ENCODE measurements at places on chromosomes 16 and 17.

DNA sequence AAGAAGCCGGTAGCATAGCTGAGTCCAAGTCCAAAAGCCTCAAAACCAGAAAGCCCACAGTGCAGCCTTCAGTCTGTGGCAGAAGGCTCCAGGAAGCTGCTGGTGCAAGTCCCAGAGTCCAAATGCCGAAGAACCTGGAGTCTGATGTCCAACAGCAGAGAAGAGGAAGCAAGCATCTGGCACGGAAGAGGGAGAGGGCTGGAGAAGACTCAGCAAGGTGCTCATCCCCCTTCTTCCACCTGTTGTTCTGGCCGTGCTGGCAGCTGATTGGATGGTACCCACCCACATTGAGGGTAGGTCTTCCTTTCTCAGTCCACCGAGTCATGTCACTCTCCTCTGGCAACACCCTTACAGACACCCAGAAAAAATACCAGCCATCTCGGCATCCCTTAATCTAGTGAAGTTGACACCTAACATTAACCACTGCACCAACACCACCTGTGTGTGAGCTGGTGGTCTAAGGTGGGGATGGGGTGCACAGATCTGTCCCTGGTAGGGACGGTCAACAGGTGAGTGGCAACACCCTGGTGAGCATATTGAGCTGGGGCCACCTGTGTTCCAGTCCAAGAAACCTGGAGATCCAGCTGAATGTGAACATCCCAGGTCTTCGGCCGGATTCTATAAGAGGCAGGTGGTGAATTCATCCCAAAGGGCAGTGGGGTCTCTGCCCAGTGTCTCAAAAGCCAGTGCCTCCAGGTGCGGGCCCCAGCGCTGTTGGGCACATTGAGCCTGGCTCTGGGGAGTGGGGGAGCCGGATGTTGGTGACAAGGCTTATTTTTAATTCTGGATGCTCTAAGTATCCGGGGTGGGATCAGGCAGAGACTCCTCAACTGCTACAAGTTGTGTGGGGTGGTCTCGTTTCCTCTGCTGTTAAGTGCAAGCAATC lies 9.8 kb downstream of the MIEF2 start:
- DNase-seq = no peak

DNA sequence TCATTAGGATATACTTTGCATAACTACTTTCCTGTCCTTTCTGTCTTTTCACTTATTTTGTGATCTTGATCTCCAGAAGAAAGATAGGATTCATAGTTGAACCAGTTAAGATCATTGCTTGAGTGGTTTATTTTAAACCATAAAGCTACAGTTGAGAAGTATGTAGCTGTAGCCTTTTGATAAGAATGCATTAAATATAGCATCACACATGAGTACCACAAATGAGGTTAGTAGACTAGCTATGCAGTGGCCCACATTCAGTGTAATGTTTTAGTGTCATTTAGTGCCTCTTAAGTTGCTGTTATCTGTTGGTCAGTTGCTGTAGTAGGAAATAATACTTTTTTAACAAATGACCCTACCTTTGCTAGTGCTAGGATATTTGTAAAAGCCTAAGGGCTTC lies 1.3 kb downstream of the NLK start:
- no peak for DNase-seq

DNA sequence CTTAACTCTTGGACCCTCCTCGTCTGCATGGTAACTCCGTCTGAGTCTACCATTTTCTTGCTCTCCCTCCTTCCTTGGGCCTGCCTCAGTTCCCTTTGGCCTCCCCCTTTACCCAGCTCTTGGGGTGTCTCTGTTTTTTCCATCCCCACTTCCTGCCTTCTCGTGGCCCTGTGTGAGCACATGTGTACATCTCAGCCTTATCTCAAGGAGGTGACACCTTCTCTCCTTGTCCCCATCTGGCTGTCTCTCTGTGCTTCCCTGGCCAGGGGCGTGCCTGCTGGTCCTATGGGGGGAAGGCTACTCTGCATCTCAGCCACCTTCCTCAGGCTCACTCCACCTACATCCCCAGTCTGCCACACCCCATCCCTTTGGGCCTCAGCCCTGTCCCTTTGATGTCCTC lies 6.6 kb downstream of the CTF1 start:
- no peak for DNase-seq

GRCh38 chr17:40810494-40810893 lies 10.7 kb upstream of the KRT28 start:
- DNase-seq = no peak

DNA sequence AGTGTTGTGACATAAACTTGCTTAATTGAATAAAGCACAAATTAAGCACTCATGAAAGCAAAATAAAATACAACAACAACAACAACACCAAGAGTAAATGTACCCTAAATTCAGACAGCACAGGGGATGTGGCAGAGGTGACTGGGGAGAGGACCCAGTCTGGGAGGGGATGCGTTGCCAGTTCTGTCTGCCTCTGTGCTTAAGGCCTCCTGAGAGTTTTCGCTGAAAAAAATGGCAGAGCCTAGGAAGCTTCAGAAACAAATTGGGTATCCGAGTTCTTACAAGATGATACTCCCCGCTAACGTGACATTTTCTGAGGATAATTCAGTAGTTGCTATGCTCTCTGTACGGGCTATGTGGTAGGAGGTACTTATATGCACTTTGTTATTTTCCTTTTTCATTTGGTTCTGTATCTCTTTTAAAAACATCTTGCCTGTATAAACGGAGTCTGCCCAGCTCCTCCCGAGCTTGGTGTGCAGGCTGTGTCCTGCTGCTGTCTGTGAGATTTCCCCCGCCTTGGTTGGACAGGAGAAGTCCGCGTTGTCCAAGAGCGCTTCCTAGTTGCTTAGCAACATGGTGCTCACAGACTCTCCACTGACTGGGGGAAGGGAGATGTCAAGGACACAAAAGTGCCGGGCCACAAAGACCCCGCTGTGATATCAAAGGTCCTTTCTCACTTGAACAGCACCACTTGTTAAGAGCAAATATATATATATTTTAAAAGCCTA lies 134.2 kb upstream of the CPHXL start:
- DNase-seq = peak; percentile 47

DNA sequence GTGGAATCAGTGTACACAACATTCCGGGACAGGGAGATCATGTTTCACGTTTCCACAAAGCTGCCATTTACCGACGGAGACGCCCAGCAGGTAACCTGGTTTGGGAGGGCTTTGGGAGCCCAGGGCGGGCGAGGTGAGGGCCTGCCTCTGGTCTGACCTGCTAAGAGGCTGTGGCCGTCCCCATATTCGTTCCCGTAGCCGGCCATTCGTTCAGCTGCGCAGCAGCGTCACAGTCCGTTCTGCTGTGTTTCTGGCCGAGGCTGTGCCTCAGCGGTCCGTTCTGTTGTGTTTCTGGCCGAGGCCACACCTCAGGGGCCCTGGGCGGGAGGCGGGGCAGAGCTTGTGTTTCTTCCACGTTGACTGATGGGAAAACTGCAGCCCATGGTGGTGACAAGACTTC lies 68.0 kb downstream of the OR1D5 start:
- DNase-seq = no peak

- no peak for DNase-seq
These were observed 56.7 kb downstream of the PLXDC1 start for GRCh38 chr17:39094607-39095308.

DNA sequence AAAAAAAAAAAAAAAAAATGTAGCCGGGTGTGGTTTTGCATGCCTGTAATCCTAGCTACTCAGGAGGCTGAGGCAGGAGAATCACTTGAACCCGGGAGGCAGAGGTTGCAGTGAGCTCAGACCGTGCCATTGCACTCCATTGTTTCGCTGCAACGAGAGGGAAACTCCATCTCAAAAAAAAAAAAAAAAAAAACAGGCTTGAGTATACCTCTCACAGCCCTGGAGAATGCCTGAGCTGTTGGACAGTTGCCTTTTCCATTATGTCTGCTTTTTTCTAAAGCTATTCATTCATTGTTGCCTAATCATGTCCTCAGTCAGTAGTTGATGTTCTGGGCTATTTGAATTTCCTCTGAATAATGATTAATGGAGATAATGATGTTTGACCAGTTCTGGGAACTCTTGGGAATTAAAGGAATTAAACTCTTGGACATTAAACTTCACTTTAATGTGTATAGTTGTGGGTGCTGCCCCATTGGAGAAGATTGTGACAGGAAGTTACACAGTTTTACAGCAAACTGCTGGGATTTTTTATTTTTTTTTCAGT lies 11.8 kb downstream of the HMOX2 start:
- no peak for DNase-seq

GRCh38 chr16:21268236-21268635 lies 9.9 kb downstream of the CRYM start:
- no peak for DNase-seq

GRCh38 chr17:14211246-14211645 lies 25.4 kb downstream of the CDRT15 start:
- no peak for DNase-seq

DNA sequence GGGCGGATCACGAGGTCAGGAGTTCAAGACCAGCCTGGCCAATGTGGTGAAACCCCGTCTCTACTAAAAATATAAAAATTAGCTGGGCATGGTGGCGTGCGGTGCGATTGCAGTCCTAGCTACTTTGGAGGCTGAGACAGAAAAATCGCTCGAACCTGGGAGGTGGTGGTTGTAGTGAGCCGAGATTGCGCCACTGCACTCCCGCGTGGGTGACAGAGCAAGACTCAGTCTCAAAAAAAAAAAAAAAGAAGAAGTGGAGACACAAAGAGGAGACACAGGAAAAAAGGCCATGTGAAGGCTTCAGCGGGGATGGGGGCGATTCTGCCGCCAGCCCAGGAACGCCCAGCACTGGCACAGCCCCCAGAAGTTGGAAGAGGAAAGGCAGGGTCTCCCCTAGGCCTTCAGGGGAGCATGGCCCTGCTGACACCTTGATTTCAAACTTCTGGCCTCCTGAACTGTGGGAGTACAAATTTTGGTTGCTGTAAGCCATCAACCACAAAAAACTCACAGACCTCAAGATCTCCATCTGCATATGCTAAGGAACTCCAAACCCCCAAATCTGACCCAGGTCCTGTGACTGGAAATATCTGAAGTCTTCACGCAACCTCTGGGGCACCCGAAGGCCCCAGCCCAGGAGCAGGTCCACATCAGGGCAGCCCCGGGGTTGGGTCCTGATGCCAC lies 7.0 kb downstream of the SGSH start:
- DNase-seq = no peak

- no peak for DNase-seq
These were observed 12.0 kb downstream of the HS3ST6 start for GRCh38 chr16:1906055-1906845.

- no peak for DNase-seq
These were observed 283.7 kb downstream of the GRIN2A start for GRCh38 chr16:9898555-9898954.

- no peak for DNase-seq
These were observed 53.8 kb downstream of the PECAM1 start for GRCh38 chr17:64336760-64337413.

GRCh38 chr17:82615084-82616020 lies 32.9 kb downstream of the WDR45B start:
- DNase-seq = no peak

DNA sequence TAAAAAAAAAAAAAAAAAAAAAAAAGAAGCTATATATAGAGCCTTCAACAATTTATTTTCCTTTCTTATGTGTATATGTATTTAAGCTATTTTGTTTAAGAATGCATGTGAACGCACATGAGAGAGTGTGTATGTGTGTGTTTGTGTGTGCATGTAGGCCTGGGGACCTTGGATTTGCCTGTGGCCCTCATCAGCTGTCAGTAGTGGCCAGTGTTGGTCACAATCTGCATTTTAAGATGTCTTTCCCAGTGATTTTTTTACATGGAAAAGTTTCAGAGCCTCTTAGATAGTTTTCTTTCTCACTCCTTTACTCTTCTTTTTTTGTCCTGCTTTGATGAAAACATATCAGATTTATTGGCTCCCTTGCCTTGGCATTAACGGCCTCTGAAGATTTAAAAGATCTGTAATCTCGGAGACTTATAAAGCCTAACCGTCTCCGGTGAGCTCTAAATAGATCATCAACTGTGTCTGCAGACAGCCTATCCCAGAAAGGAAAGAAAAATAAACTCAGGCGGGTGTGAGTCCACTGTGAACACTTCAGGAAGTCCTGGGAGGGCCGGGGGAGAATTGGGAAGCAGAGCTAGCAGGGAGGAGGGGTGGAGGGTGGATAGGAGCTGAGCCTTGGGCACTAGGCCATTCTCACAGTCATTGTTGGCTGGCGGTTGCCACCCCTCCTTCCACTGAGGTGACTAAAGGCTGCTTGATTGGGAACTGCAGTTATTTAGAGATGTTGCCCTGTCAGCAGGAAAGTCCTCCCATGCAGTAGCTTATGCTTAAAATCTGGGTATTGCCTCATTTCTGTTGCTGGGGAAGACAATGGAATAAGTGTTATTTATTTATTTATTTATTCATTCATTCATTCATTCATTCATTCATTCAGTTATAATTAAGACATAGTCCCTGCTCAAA lies 86.8 kb downstream of the WWP2 start:
- no peak for DNase-seq

DNA sequence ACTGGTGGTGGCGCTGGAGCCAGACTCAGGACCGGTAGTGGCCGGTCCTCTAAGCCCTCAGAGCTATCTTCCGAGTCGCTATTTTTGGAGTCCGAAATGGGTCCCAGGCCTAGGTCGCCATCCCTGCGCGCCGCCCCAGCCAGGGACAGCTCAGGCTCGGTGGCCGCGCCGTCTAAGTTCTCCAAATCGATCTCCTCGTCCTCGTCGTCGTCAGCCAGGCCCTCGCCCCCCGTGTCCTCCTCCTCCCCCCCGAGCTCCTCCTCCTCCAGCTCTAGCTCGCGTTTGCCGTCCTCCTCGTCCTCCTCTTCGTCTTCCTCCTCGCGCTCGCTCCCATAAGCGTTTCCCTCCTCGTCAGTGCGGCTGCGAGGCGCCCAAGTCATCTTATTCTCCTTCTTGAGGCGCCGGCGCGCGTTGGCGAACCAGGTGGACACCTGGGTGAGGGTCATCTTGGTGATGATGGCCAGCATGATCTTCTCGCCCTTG lies 1.6 kb downstream of the IRX3 start:
- no peak for DNase-seq

DNA sequence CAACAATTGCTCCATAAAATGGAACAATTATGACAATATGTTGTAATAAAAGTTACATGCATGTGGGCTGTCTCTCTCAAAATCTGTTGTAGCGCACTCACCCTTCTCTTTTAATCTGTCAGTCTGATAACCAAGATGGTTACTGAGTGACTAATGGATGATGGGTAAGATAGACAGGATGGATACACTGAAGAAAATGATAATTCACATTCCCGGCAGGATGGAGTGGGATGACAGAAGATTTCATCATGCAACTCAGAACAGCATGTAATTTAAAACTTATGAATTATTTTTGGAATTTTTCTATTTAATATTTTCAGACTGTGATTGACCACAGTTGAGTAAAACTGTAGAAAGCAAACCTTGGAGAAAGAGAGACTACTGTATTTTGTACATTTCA lies 30.5 kb downstream of the CDH13 start:
- DNase-seq = no peak

DNA sequence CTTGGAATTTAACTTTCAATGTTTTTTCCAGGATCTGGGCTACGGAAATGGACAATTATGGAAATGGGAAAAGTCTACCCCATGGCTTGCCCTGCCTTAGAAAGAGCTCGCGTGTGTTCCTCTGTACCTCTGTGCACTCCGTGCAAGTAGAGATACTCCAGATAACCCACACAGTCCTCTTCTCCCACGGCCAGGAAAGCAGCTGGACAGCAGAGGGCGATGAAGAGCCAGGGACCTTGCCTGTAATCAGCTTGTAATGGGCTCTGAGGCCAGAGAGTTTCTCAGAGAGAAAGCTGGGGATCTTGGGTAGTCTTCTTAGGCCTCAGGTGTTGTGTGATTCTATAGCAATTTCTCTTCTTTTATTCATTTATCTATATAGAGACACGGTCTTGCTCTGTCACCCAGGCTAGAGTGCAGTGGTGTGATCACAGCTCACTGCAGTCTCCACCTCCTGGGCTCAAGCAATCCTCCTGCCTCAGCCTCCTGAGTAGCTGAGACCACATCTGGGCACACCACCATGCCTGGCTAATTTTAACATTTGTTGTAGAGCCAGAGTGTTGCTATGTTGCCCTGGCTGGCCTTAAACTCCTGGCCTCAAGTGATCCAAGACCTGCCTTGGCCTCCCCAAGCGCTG lies 2.4 kb upstream of the SOCS7 start:
- peak; percentile 26 for DNase-seq

Data from NCI-H1417 treated with DMSO at 0.1 percent for 48 hours (cell line).